ENCODE measurements at places on chromosomes 11 and 22.

DNA sequence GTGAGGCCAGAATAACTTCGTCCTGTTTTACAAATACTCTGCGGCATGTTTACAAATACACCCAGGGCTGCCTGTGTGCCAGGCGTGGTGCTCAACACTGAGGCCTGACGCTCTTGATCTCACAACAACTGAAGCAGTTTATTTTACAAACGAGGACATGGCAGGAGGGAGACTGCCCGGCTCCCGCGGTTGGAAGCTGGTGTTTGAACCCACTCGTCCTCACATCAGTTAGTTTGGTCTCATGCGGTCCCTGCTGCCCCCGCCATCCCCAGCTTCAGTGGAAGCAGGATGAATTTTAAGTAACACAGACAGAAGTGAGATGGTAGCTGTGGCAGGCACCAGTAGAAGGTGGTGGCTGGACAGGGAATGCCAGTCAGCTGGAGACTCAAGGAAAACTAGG lies 16.4 kb downstream of the KIAA0930 start:
- DNase-seq: no peak

- DNase-seq: no peak
Measured at GRCh38 chr11:129115652-129116586, 76.2 kb downstream of the ARHGAP32 start.

DNA sequence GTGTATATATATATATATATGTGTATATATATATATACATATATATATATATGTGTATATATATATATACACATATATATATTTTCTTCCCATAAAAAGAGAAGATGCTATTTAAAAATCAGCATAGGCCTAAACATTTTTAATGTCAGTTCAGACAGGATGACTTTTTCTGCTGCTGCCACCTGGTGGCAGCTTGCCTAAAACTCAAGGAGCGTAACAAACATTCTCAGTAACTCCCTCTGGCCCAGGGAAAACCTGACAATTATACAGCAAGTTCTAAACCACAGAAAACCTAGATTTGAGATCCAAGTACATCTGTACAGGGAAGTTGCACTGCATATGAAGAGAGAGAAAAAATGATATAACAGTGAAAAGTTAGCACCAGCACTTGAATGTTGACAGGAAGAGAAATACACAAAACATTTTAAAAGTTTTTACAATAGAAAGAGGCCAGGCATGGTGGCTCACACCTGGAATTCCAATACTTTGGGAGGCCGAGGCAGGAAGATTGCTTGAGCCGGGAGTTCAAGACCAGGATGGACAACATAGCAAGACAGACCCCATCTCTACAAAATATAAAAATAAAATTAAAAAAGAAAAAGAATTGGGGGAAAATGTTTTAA lies 16.6 kb downstream of the OR8A1 start:
- DNase-seq: peak; percentile 84

DNA sequence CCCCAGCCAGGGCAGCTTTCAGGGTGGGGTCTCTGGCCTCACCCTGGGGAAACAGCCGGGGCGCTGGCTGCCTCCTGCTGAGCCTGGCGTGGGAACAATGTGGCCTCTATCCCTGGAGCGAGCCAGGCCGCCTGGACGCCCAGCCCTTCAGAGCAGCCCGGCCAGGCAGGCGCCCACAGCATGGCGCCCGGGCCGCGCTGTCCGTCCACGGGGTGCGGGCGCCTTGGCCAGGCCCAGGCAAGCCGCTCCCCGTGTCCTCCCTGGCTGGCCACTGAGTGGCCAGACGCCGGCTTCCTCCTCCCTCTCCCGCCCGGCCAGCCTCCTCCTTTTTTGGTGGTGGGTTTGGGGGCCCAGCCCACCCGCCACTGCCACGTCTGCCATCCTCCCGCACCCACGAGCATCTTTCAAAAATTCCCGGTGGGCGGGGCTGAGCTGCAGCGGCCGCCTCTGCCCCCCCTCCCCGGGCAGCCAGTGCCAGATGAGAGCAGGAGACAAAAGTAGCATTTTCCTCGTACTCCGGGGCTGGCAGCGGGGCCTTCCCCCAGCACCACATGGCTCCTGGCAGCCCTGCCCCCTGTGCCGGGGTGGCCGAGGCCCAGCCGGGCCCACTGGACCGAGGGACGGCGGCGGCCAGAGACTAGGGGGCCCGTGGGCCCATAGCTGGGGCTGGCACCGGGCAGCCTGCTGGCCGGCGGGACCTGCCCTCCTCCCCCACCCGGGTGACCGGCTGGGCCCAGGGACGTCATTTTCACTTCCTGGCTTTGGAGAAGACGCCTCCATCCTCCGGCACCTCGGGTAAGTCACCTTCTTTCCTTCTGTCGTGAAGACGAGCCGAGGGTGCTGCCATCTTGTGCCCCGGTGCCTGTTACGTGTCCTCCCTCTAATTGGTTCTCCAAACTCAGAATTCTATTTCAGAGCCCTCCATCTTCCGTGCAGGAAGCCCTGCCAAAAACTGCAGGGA lies 70.2 kb upstream of the PPARA start:
- DNase-seq: no peak

DNA sequence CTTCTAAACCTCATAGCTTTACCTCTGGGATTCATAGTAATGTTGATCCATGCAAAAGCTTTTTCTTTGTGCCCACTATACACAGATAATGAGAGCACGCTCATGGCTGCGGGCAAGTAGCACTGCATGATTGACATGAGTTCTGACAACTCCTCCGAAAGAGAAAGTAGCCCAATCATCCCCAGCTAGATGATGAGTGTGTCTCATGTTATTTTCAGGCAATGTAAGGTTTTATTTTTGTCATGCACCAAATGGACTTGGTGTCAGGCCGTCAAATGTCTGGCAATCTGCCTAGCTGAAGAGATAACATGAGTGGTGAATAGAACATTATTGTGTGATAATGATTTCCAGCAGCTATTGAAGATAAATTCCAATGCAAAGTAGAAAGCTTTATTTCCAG lies 662.6 kb downstream of the NTM start:
- no peak for DNase-seq

DNA sequence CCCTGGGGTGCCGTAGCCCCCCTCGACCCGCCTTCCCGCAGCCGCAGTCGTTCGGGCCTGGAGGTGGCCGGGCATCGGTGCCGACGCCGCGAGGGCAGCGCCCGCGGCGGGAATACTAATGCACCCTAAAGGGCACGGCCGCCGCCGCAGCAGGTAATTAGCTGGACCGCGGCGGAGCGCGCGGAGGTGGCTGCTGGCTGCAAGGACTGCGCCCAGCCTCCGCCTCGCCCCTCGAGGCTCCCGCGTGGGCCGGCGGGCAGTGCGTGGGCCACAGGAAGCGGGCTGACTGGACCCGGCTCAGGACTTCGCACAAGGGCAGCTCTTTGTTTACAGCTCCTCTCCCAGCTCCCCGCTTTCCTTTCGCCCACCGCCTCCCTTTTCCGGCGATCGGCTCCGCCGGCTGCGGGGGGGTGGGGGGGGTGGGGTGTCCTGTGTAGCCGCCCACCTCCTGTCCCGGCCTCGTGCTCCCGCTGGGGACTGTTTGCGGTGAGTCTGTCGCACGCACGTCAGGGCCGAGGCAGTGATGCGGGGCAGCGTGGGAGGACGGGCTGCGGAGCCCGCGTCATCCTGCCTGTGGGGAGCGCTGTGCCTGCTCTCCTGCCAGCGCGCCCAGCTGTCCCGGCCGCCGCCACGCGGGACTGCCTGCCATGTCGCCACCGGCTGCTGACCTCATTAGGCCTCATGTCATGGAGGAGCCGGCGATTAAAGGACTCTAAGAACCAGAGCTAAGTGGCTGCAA lies 53.2 kb downstream of the GRIK4 start:
- peak; percentile 68 for DNase-seq

DNA sequence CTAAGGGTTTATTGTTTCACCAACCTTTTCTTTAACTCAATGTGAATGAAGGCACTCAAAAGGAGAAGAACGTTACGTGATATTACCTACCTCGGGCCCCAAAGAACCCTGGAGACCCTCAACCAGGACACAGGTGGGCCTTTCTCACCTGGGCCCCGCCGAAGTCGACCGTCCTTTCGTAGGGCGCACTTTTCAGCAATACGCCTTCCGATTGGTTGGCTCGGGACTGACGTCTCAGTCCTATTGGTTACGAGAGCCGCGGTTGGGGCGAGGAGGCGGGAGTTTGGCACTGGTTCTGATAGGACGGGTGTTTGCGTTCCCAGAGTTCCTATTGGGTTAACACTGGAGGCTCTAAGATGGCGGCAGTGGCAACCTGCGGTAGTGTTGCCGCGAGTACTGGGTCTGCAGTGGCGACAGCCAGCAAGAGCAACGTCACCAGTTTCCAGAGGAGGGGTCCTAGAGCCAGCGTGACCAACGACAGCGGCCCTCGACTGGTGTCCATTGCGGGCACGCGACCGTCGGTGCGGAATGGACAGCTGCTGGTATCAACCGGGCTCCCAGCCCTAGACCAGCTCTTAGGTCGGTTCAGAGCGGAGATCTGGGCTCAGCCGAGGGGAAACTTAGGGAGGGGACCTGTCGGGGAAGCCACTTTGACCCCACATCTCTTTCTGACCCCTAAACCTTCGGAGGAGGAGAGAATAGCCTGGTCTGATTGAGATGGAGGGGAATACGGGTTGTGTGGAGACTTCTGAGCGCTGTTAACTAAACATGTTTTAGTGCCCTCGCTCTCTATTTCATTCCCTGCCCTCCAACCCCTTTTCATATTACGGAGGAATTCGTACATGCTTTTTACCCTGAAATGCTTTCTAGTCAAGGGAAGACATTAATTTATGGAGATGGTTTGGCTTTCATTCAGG lies at the start of the genes ELP4 and IMMP1L:
Gene ELP4 (plus strand): TSS at position 339 of the 917 bp plus-strand sequence. CDS start 18 bp downstream, at position 357.
Gene IMMP1L (minus strand): TSS at position 194 of the 917 bp plus-strand sequence. CDS start 46,346 bp downstream, outside the sequence.
- DNase-seq: peak; percentile 99

GRCh38 chr11:94884376-94884775 lies 89.0 kb downstream of the CWC15 start:
- DNase-seq: no peak

DNA sequence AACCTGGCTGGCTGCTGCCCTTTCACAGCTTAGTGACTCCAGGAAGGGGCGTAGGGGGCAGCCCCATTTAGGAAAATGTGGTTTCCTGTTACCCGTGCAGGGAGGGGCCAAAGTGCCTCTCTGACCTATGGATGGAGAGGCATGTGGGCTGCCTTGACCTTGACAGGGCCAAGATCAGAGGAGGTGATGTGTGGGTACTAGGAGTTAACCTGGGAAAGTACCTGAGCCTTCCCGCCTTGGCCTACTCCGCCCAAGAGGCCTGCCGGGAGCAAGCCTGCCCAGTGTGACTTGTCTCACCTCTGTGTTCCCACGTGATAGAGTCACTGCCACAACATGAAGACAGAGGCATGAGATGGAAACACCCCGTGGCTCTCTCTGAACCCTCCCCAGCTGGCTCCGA lies 33.4 kb downstream of the GRAMD4 start:
- DNase-seq: no peak

DNA sequence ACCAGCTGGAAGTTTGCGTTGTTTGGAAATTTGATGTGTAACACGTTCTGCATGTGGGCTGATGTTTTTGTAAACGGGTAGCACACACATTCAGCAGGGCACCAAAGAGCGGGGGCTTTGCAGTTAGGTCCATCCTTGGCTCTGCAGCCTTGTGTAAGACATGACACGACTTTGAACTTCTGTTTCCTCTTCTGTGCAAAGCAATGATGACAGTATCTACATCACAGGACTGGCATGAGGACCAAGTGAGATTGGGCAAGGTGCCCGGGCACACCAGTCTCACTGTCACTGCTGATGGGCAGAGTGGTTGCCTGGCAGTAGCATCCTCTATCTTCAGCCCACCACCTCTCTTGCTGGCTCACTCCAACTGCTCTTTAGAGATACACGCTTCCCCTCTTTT lies 3.3 kb downstream of the TCN2 start:
- DNase-seq: no peak

- no peak for DNase-seq
Measured at GRCh38 chr22:19848298-19849224, 6.1 kb downstream of the GNB1L start.

GRCh38 chr11:65108469-65109123 lies 3.1 kb upstream of the TM7SF2 start:
- no peak for DNase-seq

DNA sequence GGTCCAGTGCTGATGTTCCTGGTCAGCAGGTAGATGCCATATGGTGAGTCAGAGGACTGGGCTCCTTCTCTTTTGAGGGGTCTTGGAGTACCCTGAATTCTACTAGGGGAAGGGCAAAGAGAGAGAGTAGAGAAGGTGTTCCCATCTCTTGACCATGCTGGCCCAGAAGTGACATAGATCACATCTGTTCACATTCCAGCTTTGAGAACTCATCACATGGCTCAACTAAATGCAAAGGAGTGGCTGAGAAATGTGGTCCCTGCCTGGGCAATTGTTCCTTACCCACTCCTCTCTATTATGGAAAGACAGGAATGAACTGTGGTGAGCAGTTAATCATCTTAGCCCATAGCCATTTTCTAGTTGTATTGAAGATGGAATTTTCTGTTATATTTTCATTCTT lies 105.4 kb upstream of the TIMP3 start:
- DNase-seq: no peak

- DNase-seq: no peak
Measured at GRCh38 chr22:23922921-23923320, 28.7 kb downstream of the MIF start.
